Activated naive CD4-positive, alpha-beta T cell (primary cell): ENCODE measurements at places on chromosomes 1 and 21.

DNA sequence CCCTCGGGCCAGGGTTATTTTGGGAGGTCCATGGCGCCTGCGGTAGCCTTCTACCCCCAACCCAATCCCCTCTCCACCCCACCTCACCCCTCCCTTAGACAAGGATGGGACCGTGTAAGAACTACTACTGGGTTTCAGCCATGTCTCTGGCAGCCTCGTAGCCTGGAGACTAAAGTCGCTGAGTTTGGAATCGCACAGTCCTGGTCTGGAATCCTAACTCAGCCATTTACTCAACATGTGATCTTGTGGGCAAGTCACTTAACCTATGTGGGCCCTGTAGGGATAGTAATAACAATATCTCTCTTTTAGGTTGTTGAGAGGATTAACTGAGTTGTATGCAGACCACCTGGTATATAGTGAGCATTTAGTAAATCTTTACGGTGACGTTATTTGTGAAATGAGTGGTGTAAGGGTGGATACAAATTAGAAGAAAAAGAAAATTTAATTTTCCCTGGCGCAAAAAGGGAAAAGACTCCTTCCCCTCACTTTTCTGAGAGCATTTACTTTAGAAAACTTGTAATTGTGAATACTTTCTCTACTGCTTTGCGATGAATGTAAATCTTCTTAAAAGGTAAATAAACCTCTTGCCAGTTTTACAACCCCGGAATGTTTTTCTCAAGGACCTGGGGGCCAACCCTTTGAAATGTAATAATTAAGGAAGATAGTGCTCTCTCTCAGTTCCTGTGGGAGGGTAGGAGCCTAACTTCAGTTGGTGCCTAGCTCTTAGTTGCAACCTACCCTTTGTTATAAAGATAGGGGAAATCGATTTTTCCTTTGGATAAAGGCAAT, 615 bp upstream of the MRPS15 start:
- no peak for DNase-seq

GRCh38 chr1:31054349-31054748, 11.2 kb downstream of the PUM1 start:
- DNase-seq, result no peak

DNA sequence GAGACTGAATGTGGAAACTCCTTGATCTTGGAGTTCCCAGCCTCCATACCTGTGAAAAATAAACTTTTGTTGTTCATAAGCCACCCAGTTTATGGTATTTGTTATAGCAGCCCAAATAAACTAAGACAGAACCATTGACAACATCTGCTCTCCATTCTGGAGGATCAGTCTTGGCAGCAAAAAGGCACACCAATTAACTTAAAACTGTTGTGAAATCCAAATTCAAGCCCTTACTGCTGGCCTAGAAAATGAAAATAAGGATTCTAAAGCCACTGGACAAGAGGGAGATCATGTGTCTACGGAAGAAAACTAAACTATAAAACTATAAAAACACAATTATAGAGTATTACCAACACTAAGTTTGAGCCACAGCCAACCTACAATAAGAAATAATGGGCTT, 172.1 kb upstream of the RNPC3 start:
- DNase-seq, result no peak

DNA sequence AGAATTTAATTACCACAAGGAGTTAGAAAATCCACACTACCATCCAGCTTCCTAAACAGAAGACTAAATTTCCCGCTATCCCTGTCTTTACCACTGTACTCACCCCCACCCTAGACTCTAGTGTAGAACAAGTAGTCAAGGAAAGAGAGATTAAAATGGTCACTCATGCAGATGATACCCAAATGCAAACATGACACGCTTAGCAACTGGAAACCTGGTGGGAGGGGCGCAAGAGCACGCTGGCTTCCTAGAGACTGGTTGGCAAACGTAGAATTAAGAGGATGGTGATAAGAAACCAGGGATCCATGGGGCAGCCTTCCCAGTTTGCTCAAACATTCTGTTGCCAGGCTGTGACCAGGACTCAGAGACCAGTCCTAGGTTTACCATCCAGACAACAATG, 9.9 kb upstream of the LDLRAD1 start:
- no peak for DNase-seq

GRCh38 chr1:109466452-109467300, at the start of gene SYPL2:
Gene SYPL2 (plus strand): TSS chr1:109466546. CDS start chr1:109466844, 298 bp downstream.
- DNase-seq, result no peak

DNA sequence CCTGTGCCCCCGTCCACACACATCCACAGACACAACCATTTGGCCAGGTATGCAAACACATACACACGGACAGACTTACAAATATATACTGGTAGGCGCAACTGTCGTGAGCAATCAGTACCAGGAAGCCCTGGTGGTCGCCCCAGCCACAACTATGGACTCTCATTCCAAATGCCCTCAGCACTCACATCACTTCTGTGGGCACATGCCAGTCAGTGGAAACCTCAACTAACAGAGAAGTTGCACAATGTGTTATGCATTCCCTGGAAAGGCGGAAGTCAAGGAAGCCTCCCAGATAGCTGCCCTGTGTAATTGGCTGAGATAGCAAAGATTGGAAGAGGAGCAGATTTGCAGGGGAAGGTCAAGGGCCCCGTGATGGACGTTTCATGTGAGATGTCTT, 1.4 kb upstream of the HEYL start:
- DNase-seq, result no peak

DNA sequence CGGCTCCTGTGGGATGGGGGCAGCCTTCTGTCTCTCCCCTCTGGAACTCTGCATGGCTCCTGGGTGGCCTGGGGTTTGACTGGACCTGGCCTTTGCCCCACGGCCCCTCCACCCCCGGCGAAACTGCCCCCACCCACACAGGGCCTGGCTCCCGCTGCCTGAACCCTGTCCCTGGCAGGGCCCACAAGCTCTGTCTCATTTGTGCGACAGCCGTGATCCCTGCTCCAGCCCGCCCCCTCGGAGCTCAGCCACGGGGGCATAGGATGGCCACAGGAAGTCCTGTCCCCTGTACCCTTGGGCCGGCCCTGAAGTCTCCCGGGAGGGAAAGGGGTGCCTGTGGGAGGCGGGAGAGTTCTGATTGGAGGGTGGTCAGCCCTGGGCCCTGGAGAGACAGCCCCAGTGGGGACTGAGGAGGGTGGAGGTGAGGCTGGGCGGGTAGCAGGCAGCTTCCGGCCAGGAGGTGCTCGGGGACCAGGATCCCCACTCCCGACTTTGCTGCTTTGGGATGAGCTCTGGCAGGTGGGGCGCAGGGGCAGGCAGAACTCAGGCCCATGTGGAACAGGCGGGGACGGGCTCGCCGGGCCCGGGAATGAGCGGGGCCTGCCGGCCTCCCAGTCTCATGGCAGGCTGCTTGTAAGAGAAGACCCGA, 45.1 kb downstream of the SLX9 start:
- no peak for DNase-seq

DNA sequence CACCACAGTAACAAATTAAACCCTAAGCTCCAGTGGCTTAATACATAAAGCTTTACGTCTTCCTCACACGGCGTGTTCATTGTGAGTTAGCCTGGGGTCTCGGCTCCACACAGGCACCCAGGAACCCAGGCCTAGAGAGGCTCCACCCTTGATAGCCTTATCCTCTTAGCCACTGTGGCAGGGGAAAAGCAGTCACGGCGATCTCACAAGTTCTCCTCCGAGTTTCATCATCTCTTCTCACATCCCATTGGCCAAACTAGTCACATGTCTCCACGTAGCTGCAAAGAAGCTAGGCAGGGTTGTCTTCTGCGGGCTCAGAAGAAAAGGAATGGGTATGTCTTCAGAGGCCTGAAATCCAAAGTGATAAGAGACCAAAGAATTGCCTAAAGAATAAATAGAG, 122.3 kb upstream of the GRIK3 start:
- no peak for DNase-seq

- no peak for DNase-seq
These were observed 8.0 kb downstream of the NR5A2 start for GRCh38 chr1:200035397-200035955.

GRCh38 chr1:186681801-186682200, 1.6 kb upstream of the PTGS2 start:
- DNase-seq, result no peak
